ENCODE measurements at places on chromosomes 1 and 21.

DNA sequence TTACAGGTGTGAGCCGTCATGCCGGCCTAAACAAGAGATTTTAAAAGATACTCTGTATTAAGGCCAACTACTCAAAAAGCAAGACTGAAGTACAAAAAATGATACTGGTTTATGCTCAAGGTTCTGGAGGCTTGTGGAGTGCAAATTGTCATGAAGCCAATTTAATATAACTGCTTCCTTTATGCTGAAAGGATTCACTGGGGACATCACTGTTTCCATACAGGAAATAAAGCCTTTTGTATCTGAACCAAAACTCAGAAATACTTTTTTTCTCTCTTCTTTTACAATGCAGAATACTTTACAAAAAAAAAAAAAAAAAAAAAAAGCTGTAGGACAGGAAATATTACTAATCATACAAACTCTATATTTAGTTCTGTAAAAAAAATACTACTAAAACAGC lies 55.5 kb upstream of the CNN3 start:
- DNase-seq = no peak

GRCh38 chr21:45290948-45291612 lies 3.4 kb upstream of the POFUT2 start:
- no peak for DNase-seq

- DNase-seq = no peak
Measured at GRCh38 chr1:182200025-182200812, 138.7 kb upstream of the ZNF648 start.

GRCh38 chr1:14111121-14111520 lies 411.1 kb downstream of the PRDM2 start:
- DNase-seq = no peak

DNA sequence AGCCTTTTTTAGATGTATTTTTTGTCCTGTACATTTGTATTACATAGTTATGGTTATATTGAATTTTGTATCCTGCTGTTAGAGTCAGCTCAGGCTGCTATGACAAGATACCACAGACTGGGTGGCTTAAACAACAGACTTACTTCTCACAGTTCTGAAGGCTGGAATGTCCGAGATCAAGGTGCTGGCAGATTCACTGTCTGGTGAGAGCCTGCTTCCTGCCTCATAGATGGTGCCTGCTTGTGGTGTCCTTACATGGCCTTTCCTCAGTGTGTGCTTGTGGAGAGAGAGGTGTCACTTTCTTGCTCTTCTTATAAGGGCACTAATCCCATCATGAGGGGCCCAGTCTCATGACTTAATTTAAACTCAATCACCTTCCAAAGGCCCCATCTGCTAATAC lies 23.1 kb upstream of the MYSM1 start:
- no peak for DNase-seq

- DNase-seq = no peak
Measured at GRCh38 chr1:115425442-115425841, 87.4 kb upstream of the NGF start.

GRCh38 chr1:35431173-35431599 lies 126.0 kb downstream of the KIAA0319L start:
- DNase-seq = no peak

DNA sequence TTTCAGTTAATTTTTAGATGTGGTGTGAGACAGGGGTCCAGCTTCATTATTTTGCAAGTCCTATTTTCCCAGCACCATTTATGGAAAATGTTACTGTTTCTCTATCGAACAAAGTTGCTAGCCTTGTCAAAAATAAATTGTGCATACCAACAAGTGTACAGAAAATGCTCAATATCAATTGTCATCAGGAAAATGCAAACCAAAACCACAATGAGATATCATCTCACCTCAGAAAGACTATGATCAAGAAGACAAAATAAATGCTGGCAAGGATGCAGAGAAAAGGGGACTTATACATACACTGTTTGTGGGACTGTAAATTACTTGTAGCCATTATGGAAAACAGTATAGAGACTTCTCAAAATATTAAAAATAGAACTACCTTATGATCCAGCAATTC lies 54.8 kb downstream of the VCAM1 start:
- no peak for DNase-seq

DNA sequence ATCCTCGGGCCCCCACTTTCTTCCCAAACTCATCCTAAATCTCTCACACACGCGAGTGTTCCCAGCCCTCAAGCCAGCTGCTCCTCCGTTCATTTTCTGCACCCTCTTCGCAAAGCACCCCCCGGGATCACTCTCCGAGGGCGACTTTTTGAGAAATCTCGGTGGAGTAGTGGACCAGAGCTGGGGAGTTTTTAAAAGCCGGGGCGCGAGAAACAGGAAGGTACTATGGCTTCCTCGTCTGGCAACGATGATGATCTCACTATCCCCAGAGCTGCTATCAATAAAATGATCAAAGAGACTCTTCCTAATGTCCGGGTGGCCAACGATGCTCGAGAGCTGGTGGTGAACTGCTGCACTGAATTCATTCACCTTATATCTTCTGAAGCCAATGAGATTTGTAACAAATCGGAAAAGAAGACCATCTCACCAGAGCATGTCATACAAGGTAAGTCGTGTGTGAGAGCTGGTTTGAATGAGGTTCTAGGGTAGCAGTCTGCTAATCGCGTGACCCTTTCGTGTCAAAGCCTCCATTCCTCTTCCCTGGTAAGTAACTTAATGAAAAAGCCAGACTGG lies 800 bp downstream of the DR1 start:
- no peak for DNase-seq

GRCh38 chr1:8203551-8203950 lies 114.4 kb upstream of the SLC45A1 start:
- no peak for DNase-seq

DNA sequence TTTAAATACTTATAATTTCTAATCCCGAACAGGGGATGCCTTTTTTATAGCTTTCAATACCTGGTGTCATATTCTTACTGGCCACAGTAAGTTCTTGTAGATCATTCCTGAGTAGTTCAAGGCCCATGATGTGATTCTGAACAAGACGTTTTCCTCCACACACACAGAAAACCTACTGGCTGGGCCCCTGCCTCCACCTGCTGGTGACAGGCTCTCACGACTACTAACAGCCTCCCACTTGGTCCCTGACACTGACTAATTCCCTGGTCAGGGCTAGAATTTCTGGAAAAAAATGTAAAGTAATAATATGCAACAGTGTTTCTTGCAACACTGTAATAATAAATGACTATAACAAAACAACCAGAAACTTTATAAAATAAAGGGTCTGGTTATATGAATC lies 50.4 kb upstream of the RIPK4 start:
- DNase-seq = peak; percentile 52

GRCh38 chr1:178025613-178026356 lies 55.9 kb upstream of the SEC16B start:
- peak; percentile 25 for DNase-seq

- DNase-seq = no peak
Measured at GRCh38 chr1:230222678-230223077, 155.6 kb downstream of the GALNT2 start.

DNA sequence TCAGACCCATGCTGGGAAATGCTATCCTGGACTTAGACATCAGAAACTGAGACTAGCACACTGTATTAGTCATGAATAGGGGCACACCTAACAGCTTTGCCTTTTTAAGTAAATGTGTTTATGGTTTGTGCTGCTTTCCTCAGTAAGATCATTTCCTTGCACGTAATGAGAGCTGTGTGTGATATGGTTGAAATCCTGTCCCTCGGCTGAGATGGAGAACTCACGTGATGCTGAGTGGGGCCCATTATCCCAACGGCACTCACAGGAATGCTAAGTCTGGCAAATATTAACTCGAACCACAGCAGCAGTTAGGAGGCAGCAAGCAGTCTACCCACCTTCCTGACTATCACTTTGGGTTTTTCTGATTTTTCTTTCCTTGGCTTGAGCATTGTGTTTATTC lies 38.2 kb downstream of the BCL9 start:
- DNase-seq = no peak

DNA sequence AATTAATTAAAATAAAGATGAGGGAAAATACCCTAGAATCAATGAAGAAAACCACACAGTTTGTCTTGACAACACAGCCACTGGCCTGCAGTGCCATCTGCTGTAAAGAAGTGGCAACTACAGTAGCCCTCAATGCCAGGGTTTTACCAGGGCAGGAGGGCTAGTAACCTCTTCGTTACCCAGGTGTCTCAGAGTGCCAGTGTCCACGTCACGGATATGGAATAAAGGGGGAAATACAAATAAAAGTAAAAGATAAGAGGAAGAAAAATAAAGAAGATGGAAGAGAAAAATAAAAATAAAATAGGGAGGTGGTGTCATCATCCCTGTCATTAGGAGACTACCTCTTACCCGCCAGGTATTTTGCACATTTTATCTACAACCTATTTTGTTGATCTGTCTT lies 14.2 kb upstream of the SLC44A3 start:
- peak; percentile 49 for DNase-seq

- no peak for DNase-seq
Measured at GRCh38 chr1:102241431-102242338, 245.0 kb upstream of the OLFM3 start.

Data from hippocampal formation (tissue), 2 donors.